Kidney epithelial cell (primary cell): ENCODE measurements at places on chromosomes 5 and 9.

DNA sequence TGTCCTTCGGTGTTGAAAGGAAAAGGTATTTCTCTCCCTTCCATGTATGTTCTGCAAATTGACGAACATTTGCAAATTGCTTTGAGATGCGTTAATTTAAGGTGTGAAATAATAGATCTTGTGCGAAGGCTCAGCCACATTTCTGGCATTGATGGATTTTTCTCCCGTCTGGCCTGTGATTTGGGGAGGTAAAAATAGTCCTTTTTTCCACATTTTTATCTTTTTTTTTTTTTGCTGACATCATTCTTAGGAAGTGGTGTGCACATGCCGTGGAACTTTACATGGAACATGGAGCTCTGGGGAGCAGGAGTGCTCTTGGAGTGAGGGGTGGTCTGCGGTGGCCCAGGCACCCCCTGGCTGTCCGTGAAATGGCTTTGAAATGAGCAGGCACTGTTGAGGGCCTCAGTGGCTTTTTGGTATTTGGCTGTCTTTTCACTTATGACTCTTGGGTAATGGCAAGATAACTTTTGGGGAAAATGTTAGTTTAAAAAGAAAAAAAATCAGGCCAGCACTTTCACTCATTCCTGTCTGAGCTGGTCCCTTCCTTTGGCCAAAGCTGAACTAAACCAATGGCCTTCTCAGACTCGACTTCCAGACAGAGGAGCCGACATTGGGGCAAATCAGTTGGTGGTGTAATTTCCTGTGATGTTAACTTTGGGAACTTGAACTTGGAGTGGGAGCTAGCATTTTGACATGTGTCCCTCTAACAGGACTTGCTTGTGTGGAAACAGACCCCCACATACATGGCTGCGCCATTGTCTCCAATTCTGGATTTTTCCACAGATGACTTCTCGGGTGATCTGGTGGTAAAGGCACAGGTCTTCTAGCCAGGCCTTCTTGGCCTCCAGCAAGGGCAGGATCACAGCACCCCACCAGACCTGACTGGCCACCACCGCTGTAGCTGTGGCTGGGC is 4.2 kb downstream of the NEK6 start:
- no peak for DNase-seq

GRCh38 chr5:149680810-149681221 is 49.3 kb upstream of the PPARGC1B start:
- no peak for DNase-seq

DNA sequence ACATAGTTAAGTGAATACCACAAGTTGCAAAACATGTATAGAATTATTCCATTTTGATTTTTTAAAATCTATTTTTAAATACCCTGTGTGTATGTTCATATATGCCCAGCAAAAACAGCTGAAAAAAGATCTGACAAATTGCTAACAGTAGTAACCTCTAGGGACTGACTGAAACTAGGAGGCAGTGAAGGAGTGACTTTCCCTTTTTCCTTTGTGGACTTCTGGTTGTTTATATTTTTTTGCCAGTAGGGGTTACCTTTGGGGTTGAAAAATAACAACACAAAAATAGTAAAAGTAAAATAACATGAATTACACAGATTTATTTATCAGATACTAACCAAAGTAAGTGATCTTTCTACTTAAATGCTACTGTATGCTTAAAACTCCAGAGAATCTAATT is 2.9 kb downstream of the MEGF9 start:
- DNase-seq, result no peak

DNA sequence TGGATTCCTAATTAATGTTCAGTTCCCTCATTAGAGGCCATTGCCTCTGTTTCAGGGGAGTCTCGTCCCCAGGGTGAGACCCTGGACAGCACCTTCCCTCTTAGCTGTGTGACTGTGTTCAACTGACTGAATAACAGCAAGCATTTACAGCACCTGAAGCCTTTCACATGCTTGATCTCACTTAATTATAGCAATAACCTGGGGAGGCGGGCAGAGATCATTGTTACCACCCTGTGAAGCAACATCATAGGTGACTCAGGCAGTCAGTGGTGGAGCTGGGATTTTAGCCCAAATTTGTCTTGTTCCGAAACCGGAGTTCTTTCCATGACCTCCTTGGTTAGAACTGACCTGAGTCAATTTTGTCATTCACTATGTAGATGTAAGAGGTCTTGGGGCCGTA is 105.2 kb upstream of the RAD23B start:
- no peak for DNase-seq

- DNase-seq, result no peak
Measured at GRCh38 chr5:219991-220390, 1.9 kb downstream of the SDHA start.

GRCh38 chr5:59813761-59814536 is 79.6 kb downstream of the PDE4D start:
- no peak for DNase-seq

DNA sequence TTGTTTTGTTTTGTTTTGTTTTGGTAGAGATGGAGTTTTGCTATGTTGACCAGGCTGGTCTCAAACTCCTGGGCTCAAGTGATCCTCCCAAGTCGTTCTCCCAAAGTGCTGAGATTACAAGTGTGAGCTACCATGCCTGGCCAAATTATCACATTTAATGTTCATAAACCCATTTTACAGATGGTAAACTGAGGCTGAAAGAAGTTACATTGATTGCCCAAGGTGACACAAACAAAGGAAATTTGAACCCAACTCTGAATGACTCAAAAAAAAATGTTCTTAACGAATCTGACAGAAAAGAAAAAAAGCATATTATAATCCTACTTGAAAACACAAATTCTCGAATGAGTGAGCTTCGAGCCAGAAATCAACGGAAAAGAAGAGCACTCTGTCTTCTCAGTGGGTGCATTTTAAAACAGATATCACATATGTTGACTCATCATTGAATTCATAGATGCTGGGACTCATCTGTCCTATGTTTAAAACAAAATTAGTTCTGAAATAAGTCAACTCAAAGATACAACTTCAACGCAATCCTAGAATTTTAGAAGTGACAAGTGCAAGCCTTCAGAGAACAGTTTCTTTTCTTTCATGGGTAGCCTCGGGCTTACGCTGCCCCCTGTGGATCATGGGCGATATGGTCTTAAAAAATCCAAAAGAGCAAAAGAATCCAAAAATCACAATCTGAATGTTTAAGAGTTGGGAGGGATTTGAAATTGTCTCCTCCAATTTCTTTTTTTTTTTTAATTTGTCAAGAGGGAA is 28.4 kb downstream of the TIMD4 start:
- no peak for DNase-seq

DNA sequence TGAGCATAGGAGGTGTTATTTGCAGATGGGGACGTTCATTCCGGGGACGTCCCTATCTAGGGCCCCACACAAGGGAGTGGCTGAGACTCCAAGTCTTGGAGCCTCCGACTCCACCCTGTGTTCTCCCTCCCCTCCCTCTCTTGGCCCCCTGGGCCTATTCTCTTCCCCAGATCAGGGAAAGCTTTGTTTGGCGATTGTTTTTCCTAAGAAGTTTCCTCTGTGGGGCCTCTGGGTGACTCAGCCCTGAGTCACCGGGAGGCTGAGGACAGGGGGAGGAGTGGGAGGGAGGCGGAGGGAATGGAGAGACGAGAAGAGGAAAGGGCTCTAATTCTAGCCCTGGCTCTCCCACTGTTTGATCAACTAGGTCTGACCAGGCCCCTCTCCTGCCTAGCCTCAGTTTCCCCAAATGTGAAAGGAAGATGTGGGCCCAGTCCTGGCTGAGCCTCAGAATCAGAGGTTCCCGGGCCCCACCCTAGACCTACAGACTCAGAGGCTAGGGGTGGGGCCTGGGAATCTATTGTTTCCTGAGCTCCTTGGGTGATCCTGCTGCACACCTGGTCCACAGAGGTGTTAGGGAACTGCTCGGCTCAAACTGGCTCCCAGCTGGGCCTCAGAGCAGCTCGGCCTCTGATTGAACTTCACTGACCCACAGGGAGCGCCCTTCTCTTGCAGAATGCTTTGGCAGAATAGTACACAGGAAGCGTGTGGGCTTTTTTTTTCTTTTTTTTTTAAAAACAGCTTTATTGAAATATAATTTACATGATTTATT is 19.2 kb downstream of the GSN start:
- DNase-seq, result peak; percentile 81

GRCh38 chr5:135423146-135423845 is 23.9 kb downstream of the DCANP1 start:
- DNase-seq, result no peak

DNA sequence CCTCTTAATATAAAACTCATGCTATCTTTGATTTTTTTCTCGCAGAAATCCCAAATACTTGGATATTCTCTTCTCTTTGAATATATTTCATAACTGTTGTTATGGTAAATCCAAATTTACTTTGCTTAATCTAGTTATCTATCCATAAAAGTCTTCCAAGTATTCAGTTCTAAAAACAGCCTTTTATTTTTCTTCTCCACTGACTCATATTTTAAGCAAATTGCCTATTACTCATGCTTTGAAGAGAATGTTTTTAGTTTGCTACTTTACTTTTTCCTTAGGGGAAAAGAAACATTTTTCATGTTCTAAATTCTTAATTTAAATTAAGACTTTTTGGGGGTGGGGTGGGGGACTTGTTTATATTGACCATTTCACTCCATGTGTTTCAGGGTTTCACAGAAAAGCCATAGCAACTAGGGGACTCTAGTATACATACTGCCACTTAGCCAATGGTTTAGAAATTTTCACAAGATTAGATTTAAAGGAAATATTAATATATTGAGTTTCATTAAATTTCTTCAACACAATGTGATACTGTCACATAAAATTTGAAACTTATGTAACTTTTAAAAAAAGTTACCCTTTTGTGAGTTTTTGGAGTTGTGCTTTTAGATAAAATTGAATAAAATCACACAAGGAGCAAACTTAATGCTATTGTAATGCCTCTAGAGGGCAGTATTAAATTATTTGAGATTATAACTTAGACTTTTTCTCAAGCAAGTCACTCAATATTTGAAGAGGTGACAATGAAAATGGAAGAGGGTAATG is 545.8 kb upstream of the ARRDC3 start:
- DNase-seq, result no peak

GRCh38 chr9:36319806-36320205 is 61.6 kb upstream of the GNE start:
- peak; percentile 80 for DNase-seq

DNA sequence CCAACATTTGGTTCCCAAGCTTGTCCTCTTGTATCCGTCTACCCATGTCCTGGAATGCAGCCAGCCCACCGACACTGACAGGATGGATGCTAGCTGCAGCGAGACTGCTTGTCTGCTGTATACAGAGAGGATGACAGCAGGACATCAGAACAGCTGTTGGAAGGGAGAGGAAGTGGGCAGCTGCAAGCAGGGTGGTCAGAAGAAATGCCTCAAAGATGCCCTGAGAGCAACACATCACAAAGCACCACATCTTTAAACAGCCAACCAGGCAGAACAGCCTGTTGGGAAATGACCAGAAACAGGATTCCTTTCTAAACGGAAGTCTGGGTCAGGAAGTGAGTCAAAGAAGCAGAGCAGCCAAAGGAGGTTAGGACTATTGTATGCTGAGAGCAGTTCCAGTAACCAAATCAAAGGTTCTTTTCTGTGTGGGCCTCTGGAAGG is 219.1 kb downstream of the NDUFS4 start:
- peak; percentile 23 for DNase-seq

GRCh38 chr9:34070606-34071324 is 22.1 kb upstream of the UBAP2 start:
- no peak for DNase-seq

DNA sequence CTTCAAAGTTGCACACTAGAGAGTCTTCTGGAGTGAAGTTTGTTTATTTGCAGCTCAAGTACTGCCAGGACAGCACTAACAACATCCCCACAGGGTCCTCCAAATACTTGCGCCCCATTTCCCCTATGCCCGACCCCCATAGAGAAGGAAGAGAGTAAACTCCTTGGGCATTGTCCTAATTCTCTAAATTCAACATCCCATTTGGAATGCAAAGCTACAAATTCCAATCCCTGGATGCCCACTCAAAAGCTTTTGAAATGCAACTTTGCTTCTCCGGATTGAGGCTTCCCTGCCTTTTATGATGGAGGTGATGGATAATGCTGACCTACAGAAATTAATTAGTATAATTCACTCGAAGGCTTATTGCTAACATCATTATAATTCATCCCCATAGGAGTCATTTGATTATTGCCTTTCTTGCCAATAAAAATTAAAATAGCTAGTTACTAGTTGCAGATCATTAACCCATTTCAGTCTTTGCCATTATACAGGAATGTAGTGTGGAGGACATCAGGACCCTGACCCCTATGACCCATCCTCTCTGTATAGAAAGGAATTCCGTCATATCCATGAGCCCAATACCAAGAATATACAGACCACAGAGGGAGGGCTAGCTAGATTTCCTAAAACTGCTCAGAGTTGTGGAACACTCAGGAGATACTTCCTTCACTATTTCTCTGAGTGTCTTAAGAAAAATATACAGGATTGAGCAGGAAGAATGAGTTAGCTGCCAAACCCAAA is 277.6 kb downstream of the ZNF608 start:
- no peak for DNase-seq

- DNase-seq, result peak; percentile 25
Measured at GRCh38 chr5:149990518-149991376, 9.7 kb downstream of the TIGD6 start.

- no peak for DNase-seq
Measured at GRCh38 chr9:318646-319045, 104.0 kb downstream of the DOCK8 start.

DNA sequence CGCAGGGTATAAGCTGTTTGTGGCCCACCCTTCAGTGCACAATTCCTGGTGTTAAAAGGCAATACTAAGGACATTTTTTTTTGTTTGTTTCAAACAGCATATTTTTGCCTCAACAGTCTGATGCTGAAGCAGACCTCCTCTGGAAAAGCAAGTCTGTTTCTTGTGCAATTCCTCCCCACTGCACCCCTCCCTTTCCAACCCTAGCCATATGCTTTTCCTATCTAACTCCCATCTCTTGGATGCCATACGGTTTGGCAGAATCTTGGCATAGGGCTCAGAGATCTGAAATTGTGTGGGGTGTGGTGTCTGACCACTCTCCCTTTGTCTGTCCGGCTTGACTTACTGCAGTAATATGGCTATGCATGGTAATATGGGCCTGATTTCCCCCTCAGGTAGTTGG is 161.6 kb downstream of the TMEM38B start:
- DNase-seq, result no peak

DNA sequence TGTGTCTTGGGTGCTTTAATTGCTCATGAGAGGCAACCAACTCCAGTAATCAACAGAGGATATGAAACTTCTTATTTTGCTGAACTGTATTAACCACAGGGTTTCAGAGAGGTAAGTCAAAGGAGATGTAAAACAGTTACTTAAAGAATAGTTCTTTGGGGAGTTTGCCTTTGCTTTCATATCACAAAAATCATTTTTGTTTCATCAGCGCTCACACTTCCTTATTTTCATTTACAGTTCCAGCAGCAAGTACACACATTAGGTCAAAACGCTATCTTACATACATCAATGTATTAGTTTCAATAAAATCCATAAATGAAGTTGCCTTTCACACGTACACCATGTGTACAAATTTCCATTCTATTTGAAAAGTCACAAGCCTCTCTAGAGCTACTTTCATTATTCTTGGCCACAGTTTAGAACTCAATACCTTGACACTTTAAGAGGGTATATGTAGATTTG is 50.1 kb downstream of the ST8SIA4 start:
- no peak for DNase-seq

- DNase-seq, result no peak
Measured at GRCh38 chr5:93247105-93247504, 333.9 kb downstream of the NR2F1-AS1 start.
